NCI-H524 treated with DMSO at 0.1 percent for 48 hours (cell line): ENCODE measurements at places on chromosomes 6 and 20.
A peak's percentile ranks its signal among the peaks of the same experiment; 100 is the strongest.

- DNase-seq, result peak; percentile 98
Measured at GRCh38 chr6:26157251-26158075, 70.2 kb downstream of the HFE start.

DNA sequence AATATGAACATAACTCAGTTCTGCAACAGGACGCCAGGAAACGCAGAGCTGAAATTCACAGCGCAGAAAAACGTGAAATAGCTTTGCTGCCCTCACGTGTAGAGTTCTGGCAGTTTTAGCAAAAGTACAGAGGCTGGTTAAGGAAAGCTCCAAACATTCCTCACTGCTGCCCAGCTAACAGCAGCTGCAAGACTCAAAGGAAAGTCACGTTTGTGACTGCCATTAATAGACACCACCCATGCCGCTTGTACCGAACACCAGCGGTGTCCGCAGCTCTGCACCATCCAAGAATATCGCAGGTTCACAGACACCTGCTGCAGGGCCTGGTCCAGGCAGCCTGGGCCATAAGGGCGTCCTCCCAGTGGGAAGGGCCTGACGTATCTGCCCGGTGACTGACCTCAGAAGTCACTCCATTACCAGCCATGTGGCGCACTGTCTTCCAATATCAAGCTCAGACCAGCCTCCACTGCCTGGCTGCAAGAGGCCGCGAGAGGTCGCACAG, 61.4 kb downstream of the WDR27 start:
- DNase-seq, result no peak

GRCh38 chr6:127298475-127298874, 31.8 kb downstream of the RNF146 start:
- DNase-seq, result no peak

- no peak for DNase-seq
Measured at GRCh38 chr6:109456710-109457561, 1.4 kb upstream of the MICAL1 start.

- no peak for DNase-seq
Measured at GRCh38 chr6:132020138-132020581, 69.0 kb upstream of the CCN2 start.

DNA sequence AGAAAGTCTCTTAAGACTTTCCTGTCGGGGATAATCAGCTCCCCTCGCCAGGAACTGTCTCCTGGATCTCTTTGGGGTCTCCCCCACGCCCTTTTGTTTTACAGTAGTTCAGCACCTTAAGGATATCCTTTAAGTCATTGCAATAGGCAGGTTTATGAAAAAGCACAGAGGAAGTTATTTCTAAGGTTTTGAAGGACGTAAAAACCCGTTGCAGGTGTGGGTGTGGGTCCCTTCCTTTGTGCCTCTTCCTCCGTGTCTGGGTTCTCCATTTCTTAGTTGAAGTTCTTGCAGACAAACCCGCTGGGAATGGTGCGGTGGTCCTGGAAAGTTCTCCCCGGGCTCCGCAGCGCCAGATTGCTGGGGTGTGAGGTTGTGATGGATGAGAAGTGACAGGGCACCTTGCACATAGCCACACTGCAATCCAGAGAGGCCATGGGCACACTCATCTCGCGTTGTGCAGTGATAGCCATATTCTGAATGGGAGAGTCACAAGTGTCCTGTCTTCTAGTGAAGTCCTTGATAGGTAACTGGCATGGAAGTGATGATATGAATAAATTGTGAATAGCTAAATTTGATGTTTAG, 65.2 kb downstream of the GTF2H5 start:
- DNase-seq, result peak; percentile 25

GRCh38 chr20:58268421-58268821, 40.0 kb upstream of the ANKRD60 start:
- DNase-seq, result no peak

- no peak for DNase-seq
Measured at GRCh38 chr6:42978487-42978838, 518 bp downstream of the PEX6 start.

- no peak for DNase-seq
Measured at GRCh38 chr20:20210943-20211273, 157.0 kb upstream of the INSM1 start.

DNA sequence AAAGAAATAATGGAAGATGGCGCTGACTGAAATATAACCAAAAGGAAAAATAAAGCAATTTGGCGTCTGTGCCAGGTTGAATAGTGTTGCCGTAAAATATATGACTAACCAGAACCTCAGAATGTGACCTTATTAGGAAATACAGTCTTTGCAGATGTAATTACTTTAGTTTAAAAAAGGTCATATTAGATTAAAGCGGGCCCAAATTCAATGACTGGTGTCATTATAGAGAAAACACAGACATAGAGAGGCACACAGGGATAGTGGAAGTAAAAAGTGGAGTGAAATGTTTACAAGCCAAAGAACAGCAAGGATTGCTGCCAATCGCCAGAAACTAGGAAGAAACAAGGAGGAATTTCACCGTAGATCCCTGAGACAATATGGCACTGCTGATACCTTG, 521.2 kb downstream of the FRK start:
- DNase-seq, result no peak

DNA sequence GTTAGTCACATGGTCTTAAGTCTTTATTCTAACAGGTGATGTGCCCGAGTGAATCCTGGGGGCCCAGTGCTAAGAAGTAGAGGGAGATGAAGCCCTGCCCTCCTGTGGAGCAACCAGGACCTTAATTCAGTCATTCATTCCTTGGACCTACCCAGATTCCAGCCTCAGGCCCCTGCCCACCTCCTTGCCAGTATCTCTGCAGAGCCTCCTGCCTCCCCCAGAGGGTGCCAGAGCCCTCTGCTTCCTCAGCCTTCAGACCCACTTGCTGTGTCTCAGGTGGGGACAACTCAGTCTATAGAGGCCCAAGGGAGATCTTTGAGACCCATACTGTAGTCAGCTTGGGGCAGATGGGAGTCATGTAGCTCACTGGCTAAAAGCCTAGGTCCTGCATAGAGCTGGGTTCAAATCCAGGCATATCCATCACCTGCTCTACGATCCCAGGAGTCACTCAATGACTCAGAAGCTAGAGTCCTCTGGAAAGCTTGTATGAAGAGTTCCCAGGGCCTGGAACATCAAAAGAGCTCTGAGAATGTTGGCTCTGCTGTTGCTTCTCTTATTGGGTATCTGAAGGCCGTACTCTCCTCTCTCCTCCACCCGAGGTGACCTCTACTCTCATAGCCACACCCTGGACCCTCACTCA, 3.9 kb upstream of the SIGLEC1 start:
- peak; percentile 3 for DNase-seq

- DNase-seq, result no peak
Measured at GRCh38 chr6:53026526-53026925, 31.4 kb upstream of the GSTA4 start.

DNA sequence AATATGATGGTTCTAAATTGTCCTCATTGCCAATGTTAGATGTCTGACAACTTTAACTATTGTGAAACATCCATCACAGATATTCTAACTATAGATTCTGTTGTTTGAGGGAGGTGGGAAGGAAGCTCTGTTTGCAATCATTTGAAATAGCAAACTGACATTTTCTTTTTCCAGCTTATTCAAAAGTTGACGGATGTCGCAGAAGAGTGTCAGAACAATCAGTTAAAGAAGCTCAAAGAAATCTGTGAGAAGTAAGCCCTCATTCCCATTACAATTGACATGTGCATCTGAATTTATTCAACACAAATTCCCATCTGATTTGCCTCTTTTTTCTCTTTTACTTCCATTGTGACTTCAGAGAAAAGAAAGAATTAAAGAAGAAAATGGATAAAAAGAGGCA, 280.6 kb upstream of the PLCB4 start:
- DNase-seq, result no peak

- no peak for DNase-seq
Measured at GRCh38 chr20:41336711-41337492, 3.7 kb upstream of the LPIN3 start.

DNA sequence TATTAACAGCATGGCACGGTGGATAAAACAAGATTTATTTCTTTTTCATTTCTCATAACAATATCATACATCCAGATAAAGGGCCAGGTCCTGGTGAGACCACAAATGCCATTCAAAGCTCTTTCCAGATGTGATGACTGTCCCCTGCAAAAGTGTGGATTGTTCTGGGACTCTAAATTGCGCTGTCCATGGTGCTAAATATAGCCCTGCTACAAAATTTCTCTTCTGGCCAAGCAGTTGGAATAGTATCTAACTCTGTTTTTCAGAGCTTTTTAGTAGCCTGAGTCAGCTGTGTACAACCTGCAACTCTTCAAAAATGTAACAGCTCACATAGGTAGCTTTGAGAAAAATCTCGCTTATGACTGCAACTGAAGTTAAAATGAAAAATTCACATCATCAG, 115.8 kb downstream of the MANEA start:
- no peak for DNase-seq

DNA sequence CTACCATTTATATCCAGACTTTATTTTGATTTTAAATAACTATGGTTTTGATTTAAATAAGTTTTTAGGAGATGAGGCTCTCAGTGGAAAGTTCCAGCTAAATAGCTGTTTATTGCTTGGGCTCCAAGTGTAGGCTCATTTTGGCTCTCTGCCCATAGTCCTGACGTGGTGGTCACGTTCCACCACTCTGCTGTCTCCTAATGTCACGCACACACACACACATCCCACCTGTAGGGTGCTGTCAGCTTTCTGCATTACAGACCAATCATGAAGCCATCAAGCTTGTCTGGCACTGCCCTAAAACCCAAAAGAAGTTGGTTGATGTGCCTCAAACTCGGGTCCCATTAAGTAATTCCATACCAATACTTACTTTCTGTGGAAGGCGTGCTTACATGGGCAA, 45.4 kb downstream of the PANK2 start:
- no peak for DNase-seq

DNA sequence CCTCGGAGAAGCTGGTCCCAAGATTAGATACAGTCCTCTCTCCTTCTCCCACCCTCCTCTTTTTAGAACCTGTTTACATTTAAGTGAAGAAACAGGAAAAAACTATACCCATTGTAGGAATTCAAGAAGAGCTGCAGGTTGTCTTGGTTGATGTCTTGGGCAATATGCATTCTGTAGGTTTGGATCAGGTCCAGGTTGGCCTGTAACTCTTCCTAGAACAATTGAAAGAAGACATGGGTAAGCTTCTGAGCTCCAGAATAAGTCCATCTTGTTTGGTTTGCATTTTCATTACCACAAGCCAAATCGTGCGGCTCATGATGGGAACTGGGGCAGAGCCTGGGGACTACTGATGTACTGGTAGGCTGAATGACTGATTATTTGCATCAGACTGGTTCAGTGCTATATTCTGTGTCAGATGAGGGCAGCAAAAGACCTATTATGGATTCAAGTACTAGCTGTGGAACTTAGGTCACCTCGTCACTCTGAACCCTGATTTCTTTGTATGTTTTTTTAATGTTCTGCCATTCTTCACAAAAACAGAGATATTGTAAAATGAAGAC, 20.3 kb upstream of the SLA2 start:
- no peak for DNase-seq

- DNase-seq, result no peak
Measured at GRCh38 chr6:29596381-29596900, 11.5 kb downstream of the OR2H2 start.

- no peak for DNase-seq
Measured at GRCh38 chr20:10171864-10172751, 46.5 kb upstream of the SNAP25 start.

- peak; percentile 91 for DNase-seq
Measured at GRCh38 chr6:13526727-13527670, 39.6 kb upstream of the GFOD1 start.
